Stimulated activated CD4-positive, alpha-beta T cell treated with anti-CD3 and anti-CD28 coated beads, Interleukin-12 subunit alpha, Interleukin-12 subunit beta, amount 100 ng/mL, for 48 hours (primary cell): ENCODE measurements at places on chromosomes 7 and 10.
A peak's percentile ranks its signal among the peaks of the same experiment; 100 is the strongest.

GRCh38 chr7:56097700-56098099 is 4.9 kb upstream of the PHKG1 start:
- DNase-seq = no peak

DNA sequence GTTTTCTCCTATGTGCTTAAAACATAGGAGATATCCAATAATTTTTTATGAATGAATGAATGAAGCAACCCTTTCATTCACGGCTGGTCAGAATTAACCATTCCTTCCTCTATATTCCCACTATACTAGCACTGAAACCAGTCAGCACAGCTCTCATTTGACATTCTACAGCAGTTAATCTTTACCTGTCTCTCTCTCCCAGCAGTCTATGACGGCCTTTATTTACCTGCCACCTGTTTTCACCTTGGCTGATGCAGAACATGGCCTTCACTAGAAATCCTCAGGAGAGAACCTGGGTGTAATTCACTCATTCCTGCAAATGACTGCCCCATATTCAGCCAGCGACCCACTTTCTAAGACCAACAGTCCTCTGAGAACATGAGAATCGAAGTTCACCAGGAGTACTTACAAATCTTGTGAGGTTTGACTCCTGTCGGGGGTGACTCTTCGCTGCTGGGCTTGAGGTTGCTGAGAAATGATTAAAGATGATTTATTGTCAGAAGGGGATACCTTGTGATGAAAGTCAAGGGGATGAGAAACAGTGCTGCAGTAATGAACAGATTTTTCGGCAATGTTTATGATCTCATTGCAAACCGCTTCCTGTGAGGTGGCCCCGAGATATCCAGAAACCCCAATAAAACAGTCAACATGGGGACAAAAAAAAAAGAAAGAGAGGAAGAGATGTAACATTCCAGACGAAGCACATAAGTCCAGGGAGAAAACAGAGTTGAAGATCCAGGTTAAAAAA is 30.9 kb upstream of the PDLIM1 start:
- no peak for DNase-seq

DNA sequence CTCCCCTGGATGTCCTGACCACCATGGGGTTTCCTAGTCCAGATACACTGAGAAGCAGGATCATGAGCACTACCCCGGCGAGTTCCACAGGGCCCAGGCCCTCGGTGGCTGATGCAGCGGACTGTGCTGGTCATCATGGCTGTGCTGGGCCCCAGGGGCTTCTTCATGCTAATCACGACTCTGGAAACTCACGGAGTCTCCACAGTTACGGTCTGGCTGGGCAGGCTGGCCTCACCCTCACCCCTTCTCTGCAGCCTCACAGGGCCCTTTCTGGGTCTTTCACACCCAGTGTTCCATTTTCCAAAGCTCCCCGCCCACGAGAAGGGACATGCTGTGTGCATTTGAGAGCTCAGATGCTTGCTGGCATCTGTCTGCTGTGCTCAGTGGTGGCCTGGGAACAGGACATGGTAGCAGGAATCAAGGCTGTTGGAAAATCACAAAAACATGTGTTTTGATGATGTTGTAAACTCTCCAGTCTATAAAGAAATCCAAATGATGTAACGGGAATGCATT is 119.0 kb downstream of the PTPN20 start:
- no peak for DNase-seq

DNA sequence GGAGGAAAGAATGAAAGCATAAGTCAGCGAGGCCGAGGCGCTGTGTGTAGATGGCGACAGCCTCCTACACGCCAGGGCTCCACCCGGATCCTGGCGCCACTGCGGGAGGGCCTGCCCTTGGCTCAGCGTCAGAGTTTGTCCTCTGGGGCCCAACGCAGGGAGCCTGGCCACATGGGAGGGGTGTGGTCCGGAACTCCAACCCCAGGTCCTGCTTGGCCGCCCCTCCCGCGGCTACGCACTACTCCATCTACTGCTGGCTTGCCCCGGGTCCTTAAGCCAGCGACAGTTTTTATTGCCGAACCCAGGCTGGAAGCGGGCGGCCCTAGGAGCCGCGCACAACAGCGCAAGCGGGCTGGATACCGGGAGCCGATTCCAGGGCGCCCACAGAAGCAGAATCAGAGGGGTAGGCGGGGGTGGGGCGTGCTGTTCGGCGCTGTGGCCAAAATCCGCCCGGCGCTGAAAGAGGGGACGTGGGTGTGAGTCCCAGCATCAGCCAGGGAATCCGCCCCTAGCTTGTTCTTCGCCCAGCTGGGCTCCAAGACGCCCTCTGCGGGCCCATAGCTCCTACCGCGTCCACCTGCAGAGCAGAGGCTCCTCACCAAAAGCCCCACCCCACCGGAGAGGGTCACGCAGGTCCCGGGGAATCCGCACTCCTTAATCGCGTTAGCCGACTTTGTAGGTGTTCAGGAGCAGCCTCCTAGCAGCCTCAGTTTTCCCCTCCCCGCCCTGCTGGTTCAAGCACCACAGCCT is 4.5 kb downstream of the KAZALD1 start:
- DNase-seq = peak; percentile 29

GRCh38 chr7:39430909-39431641 is 135.1 kb upstream of the YAE1 start:
- DNase-seq = no peak
